ENCODE measurements at places on chromosomes 2 and 18. TPM values are rescaled to one million over a fixed set of nuclear protein-coding genes. Genes with fewer than 3 reads are reported as not detected.

DNA sequence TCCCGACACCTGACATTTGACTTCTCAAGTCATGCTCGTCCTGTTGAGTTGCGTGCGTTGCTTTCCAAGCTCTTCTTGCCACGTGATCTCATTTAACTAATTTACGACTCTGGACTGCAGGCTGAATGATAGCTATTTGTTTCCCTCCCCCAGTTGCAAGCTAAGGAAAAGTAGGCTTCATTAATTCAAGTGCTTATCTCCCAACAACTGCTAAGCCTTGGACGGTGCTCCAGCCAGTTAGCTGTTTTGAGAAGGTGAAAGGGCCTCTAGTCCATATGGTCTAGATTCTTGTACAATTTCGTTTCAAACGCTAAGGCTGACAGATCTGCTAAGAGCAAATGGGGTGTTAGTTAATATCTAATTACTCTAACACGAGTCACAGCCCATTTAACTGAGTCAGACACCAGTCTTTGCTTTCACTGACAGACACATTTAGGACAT, 21.1 kb downstream of the GPR45 start:
- no peak for DNase-seq

- no peak for DNase-seq
These were observed 74.2 kb upstream of the RGPD5 start for GRCh38 chr2:109719871-109720270.

- DNase-seq, result no peak
These were observed 1.1 kb downstream of the CDK5R2 start for GRCh38 chr2:218960309-218961165.

DNA sequence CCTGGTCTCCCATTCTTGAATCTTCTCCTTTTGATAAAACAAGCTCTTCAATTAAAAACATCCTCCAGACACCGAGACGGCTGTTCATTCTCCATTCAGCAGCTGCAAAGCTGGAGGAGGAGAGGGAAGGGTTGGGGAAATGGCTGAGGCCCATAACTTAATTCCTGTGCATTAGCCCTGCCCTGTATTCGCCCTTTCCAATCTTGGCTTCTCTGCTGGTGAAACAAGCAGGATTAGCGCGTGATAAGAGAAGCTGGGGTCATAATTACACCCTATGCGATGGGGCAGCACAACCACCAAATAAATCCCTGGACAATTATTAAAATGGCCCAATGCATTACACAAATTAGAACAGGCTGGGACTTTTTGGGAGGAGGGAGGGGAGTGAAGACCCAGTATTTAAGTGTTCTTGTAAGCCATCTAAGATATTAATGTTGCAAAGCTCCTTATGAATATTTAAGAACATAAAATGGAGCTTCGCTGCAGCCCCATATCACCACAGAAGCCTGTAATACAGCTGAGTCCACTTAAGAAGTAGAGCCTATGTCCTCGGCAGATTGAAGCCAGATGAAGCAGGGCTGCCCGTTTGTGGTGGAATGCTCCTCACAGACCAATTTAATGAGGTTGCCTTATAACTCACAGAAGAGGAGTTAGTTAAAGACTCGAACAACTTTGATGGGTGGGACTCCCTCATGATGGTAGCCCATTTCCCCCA, 176.6 kb upstream of the SKOR2 start:
- no peak for DNase-seq

The ASB1 gene
- total RNA-seq, result 48.1 TPM

- peak; percentile 7 for DNase-seq
These were observed 521.0 kb downstream of the PLCL1 start for GRCh38 chr2:198325359-198325758.

Data from activated CD8-positive, alpha-beta T cell treated with anti-CD3 and anti-CD28 coated beads for 36 hours (primary cell).